NCI-H82 (cell line): ENCODE measurements at places on chromosomes 2 and 18.

GRCh38 chr2:7745369-7745768 is 828.2 kb downstream of the RNF144A start:
- DNase-seq = no peak

- DNase-seq = no peak
Measured at GRCh38 chr2:240367721-240368120, 67.7 kb upstream of the GPC1 start.

GRCh38 chr18:2704541-2704940 is 49.0 kb downstream of the SMCHD1 start:
- no peak for DNase-seq

DNA sequence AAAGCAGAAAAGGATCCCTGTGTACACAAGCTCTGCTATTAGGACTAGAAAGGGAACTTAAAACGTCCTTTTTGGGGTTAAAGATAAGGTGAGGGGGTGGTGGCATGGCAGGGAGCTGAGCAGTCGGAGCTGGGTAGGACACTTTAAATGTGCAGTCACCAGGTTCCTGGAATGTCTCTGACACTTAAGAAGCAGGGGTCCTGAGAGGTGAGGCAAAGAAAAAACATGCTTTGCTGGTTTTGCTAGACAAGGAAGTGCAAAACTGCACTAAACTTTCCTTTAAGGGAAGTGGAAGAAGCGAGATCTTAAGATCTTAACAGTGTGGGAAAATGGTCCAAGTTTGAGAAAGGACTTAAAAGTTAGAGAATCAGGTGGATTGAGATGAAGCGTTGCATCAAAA is 99.5 kb upstream of the MAP3K20 start:
- no peak for DNase-seq

GRCh38 chr18:47964053-47964452 is 33.6 kb upstream of the SMAD2 start:
- DNase-seq = no peak
